ENCODE measurements at places on chromosomes 12 and 14.

- no peak for DNase-seq
These were observed 8.2 kb upstream of the ESPL1 start for GRCh38 chr12:53259891-53260290.

DNA sequence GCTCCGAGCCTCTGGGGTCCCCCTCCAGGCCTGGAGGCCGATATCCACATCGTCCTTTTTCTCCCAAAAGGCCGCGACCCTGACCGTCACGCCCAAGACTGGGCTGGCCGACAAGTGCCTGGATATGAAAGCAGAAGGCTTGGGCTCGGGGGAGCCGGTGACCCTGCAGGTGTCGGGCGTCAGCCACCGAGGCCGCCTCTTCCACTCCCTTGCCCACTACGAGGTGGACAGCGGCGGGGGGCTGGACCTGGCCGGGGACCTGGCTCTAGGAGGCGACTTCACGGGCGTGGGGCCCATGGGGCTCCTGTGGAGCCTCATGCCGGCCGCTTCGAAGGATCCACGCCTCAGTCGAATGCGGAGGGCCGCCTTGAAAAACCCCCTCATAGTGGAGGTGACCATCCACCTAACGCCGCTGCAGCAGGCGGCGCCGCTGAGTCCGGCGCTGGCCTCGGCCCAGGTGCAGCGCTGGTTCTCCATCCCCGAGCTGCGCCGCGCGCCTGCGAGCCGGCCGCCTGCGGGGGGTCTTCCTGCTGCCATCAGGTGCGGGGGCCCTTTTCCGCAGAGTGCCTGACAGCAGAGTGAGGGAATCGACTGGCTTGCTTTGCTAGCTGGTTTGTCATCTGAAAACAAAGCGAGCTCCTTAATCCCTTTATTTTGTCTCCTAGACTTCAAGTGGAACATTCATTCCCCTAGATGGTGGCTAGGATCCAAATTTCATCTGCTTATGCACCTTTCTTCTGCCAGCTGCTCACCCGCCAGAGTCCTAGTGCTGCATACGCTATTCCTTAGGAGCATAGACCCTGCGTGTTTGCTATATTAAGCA lies 10.6 kb upstream of the DNAL1 start:
- DNase-seq, result no peak

- no peak for DNase-seq
These were observed 6.6 kb upstream of the NOP2 start for GRCh38 chr12:6574576-6575295.

GRCh38 chr12:124368421-124369032 lies 73.6 kb downstream of the RFLNA start:
- no peak for DNase-seq

- DNase-seq, result peak; percentile 27
These were observed 328.0 kb upstream of the ATP2B1 start for GRCh38 chr12:90036637-90037036.

DNA sequence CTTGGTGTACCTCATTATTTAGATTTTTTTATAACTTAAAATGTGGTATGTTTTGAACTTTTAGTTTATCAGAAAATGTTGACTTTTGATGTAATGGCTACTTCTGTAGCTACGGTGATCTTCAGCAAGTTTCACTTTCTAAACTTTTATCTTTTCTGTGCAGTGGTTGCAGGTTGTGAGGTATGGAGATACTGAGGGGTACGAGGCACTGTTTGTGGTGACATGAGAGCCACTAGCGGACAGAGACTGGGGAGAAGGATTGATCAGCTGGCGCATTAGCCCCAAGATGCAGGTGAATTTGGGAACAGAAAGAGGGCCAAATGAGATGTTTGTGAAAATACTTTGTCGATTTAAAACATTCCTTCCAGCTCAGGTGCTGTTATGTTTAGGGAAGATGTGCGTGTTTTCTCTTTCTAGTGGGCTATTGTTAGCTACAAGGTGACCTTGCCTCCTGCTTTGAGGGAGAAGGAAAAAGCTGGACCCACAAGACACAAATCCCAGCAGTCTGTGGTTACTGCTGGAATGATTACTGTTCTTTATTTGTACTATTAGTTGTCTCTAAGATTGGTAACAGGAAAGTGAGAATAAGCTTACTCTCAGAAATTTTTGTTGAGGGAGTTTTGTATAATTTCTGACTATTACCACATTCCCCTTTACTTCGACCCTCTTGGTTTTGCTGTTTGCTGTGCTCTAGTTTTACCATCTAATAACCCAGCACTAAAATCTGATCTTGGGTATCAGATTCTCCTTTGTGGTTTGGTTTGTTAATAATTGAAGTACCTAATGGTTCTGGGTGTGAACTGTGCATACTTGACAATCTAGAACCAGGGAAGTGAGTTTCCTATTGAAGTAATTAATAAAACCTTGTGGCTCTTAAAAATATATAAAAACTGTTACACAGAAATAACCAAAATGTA lies 61.7 kb downstream of the FBXO34 start:
- peak; percentile 56 for DNase-seq

- no peak for DNase-seq
These were observed 577.5 kb downstream of the ALG10 start for GRCh38 chr12:34599530-34600513.

Data from activated CD8-positive, alpha-beta T cell treated with anti-CD3 and anti-CD28 coated beads, Interleukin-2, amount 10 ng/mL, durations not matched to agents 7 days and 5 days (primary cell).